ENCODE measurements at places on chromosomes 6 and 20.

DNA sequence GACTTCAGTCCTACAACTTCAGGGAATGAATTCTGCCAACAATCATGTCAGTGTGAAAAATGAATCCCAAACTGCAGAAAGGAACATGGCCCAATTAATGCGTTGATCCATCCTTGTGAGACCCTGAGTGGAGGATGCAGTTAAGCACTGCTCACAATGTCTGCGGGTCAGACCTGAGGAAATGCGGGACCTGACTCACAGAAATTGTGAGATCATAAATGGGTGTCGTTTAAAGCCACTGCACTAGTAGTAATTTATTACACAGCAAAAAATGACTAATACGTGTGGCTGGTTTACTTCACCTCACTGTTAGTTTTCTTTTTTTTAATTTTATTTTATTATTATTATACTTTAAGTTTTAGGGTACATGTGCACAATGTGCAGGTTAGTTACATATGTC lies 505.0 kb downstream of the PRKN start:
- no peak for DNase-seq

- no peak for DNase-seq
Measured at GRCh38 chr6:81761197-81761596, 8.7 kb upstream of the TENT5A start.

GRCh38 chr6:12572896-12573827 lies 143.4 kb upstream of the PHACTR1 start:
- DNase-seq = no peak

- DNase-seq = no peak
Measured at GRCh38 chr6:135334169-135334568, 153.1 kb downstream of the MYB start.

DNA sequence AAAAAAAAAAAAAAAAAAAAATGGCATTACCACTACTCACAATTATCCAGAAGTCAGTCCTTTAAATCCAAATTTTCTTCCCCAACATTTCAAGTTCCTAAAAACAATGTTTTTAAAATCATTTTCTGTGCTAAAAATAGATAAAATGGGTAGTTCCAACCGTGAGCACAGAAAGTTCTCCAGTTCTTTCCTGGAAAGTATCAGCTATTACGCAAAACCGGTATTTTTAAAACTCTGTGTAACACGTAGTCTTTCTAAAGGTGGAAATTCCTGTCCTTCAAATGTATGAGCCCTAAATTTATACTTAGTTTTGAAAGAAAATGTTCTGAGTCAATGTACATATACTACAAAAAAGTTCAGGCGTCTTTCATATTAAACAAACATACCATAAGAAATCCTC lies 83.5 kb upstream of the SCAF8 start:
- DNase-seq = no peak

DNA sequence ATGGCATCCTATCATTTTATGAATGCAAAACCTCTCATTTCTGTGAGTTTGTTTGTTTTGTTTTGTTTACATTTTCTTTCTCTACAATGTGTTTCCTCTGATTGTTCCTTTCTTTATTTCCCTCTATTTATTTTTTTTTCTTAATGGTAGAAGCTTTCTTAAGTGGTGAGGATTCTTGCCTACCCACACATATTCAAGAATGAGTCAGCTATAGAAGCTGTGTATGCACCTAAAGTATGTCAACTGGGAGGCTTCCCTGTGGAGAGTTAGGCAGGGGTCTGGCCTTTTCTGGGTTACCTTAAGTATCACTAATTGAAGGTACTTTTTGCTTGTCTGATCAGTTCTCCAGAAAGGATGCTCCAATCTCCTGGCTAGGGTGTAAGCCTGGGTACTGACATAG lies 354.0 kb downstream of the ESR1 start:
- DNase-seq = no peak

DNA sequence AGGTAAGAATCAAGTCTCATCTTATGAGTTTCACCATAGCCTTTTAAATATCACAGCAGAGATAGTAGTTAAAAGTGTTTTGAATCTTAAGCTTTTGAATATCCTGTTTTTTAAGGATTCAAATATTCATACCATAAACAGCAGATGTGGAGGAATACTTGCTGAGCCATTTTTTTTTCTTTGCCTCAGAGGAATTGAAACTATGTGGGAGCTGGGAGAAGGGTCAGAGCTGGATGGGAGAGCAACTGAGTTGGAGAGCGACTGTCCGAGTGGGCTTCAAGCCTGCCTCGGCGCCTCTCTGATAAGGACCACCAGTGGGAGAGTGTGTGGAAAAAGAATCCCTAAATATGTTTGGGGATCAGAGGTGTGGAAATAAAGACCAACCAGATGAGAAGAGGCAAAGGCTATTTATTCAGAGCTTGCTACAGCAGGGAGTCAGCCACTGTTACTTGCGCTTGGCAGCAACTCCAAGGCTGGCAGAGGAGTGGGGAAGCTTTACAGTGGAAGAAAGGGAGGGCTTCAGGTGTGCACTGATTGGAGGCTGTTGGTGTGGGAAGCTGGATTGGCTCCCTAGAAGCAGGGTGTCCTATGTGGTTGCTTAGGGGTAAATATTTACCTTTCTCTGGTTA lies 34.3 kb upstream of the MCUR1 start:
- DNase-seq = no peak

- DNase-seq = no peak
Measured at GRCh38 chr20:6401893-6402557, 279.2 kb upstream of the FERMT1 start.

DNA sequence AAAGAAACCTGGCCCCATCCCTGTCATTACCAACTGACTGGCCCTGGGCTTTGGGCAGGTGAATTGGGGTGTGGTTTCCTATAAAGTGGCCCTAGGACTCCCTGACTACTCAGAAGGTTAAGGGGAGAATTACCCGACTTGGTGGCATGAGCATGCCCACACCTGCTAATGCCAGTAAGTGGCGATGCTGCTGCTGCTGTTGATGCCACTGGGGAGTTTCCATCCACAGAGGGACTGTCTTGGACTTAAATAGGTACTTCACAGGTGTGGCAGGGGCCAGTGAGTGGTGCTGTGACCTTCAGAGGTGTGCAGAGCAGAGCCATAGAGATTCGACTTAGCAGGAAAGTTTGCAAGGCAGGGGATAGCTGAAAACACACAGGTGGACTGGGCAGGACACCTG lies 32.6 kb upstream of the MDFI start:
- no peak for DNase-seq

GRCh38 chr6:30102414-30102969 lies 10.4 kb downstream of the TRIM31 start:
- DNase-seq = no peak

DNA sequence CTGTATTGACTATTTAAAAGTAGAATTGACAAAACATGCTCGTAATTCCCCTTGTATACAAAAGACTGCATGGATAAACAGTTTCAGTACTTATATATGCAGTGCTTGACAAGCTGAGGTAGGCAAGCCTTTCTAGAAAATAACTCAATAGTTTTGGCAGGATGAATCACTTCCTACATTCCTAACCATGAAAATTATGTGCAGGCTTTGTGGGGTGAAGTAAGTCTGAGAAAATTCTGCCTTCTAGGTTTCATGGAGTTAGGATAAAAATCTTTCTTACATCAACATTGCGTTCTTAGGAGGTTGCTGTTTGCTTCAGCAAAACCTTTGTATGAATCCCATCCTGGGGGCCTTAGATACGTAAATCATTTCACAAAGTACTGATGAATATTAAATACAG lies 801.4 kb upstream of the EYS start:
- no peak for DNase-seq

GRCh38 chr6:134007077-134007476 lies 45.3 kb downstream of the SLC2A12 start:
- DNase-seq = no peak

- DNase-seq = no peak
Measured at GRCh38 chr20:44734938-44735337, 10.7 kb upstream of the KCNK15 start.

- no peak for DNase-seq
Measured at GRCh38 chr20:1274485-1275311, 8.6 kb downstream of the SNPH start.

GRCh38 chr20:9582137-9582536 lies 67.7 kb downstream of the LAMP5 start:
- DNase-seq = no peak

DNA sequence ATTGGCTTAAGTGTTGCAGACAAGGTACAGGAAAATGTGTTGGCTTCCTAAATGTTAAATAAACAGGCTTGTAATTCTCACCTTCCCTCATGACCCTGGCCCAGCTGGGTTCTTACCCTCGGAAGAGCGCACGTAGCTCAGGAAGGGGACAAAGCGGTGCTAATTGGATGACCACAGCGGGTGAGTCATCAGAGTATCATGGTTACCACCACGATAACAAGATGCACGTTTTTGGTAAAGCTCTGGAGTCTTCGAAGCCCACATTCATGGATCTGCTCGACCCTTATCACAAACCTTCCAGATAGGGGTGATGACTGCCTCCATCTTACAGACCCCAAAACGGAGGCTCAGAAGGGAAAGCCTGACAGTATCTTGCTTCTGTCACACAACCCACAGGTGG lies 32.8 kb downstream of the APCDD1L start:
- no peak for DNase-seq

DNA sequence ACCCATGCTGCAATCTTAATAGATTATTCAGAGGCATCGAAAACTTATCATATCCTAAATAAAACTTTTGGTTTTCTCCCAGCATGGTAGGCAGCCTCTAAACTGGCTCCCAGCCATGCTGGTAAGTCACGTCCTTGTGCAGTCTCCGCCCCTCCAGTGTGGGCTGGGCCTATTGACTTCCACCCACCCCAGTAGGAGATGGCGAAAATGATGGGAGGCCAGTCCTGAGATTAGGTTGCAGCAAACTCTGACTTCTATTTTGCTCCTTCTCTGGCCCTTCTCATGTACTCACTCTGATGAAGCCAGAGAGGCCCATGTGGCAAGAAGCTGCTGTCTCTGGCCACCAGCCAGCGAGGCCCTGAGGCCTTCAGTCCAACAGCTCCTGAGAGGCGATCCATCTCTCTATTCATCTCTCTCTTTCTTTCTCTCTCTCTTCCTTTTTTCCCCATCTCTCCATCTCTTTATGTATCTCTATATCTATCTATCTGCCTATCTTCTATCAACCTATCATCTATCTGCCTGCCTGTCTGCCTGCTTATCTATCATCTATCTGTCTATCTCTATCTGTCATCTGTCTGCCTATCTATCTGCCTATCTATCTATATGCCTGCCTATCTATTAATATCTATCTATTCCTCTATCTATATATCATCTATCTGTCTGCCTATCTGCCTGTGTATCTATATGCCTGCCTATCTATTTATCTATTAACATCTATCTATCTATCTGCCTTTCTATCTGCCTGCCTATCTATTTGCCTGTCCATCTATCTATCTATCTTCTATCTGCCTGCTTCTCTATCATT lies 52.7 kb upstream of the STX16 start:
- no peak for DNase-seq

DNA sequence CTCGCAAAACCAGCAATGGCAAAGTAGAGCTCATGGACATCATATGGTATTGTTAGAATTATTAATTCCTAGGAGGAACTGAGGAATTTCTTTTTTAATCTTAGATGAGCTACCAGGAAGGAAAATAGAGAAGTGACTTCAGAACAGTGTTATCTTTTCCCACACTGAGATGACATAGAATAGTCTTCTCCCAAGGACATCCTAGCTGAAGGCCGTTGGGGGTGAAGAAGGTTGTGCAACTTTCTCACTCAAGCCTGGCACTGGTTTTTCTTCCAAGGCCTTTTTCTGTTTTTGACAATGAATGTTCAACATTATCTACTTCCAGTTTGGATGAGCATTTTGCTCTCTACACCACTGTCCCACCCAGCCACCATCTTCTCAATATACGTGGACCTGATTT lies 35.8 kb upstream of the MAS1 start:
- DNase-seq = no peak

Data from 8988T (cell line).